ENCODE measurements at places on chromosomes 11 and 22. TPM values are rescaled to one million over a fixed set of nuclear protein-coding genes. Genes with fewer than 3 reads are reported as not detected.

Gene UCP2
- 55.5 TPM for total RNA-seq

Gene STX3
- 31.2 TPM for total RNA-seq

Gene CHRDL2
- total RNA-seq: not detected

Gene KCNQ1
- 11.4 TPM for total RNA-seq

- no peak for DNase-seq
Observed at GRCh38 chr11:97990162-97990920, 1030.4 kb upstream of the CNTN5 start.

Gene ACP2
- total RNA-seq: 74.7 TPM

- peak; percentile 94 for DNase-seq
Observed at GRCh38 chr22:38700789-38701628, at the start of gene JOSD1. Gene JOSD1 (minus strand): TSS chr22:38700943. CDS start chr22:38699987, 956 bp downstream.

GRCh38 chr11:108857382-108857781 lies 192.5 kb downstream of the DDX10 start:
- no peak for DNase-seq

DNA sequence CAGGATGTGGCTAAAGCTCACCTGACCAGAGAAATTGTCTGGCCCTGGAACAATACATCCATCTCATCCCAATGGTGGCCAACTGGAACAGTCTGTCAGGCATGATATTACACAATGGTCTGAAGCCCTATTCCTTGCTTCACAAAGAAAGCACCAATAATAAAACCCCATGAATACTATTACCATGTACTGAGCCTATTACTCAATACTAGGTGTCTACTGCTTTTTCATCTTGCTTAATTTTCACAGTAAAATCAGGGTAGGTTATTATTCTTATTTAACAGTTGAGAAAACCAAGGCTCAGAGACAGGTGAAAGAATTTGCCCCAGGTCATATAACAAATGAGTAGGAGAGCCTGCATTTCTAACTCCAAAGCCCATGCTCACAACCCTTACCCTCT lies 68.9 kb upstream of the CAPRIN1 start:
- DNase-seq: no peak

Gene MS4A3
- not detected for total RNA-seq

DNA sequence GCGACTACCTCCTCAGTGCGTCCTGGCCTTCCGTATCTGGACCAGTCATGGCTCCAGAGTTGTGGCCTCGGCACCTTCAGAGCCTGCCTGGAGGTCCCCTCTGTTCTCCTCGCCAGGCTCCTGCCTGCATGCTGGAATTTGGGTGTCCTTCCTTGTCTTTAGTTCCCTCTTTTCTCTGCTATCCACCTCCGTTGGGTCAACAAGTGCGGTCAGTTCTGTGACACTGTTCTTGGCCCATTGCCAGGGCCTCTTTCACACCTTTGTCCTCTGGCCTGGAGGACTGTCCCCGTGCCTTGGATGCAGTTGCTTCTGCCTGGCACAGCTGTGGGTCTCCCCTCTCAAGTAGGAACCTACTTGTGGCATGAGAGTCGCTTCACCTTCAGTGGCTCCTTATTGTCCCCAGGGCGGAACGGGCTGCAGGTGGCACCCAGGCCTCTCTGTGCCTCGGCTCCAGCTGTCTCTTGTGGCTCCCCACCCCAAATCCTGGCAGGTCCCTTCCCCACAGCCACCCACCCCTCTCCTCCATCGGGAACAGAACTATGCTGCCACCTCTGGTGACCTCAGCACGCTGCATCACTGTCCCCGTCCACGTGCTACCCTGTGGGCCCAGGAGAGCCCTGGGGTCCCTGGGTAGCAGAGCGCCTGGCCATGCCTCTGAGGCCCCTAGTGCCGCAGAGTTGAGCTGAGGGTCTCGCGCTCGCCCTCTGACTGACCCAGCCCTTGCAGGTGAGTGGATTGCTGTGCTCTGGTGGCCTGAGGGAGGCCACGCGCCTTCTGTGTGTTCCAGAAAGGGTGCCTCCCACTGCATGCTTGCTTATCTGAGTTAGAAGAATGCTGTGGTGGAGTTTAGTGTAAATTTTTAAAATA lies 4.7 kb downstream of the DGCR8 start:
- no peak for DNase-seq

GRCh38 chr11:92391364-92391763 lies 166.7 kb downstream of the FAT3 start:
- DNase-seq: no peak

Gene UBE4A
- total RNA-seq: 38.4 TPM

Gene HBB
- 151 TPM for total RNA-seq

DNA sequence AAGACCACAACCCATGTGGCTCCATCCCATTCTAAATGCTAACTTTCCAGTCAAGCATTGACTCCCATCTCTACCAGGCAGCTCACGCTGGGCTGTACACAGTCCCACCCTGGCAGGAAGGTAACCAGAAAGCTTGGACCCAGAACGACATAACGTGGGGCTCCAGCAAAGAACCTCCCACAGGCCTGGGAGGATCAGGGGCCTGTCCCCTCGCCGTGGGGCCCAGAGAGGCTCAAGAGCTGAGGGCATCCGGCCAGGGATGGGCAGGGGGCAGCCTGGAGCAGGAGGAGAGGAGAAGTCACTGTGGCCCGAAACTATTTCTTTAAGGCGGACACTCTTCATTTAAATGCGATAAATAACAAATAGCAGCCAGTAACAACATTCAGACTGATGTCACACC lies 169.9 kb downstream of the SHANK2 start:
- DNase-seq: no peak

- no peak for DNase-seq
Observed at GRCh38 chr11:65642014-65642671, 4.2 kb downstream of the SIPA1 start.

GRCh38 chr11:59218893-59219292 lies 6.2 kb upstream of the MPEG1 start:
- DNase-seq: no peak

- DNase-seq: no peak
Observed at GRCh38 chr11:65113361-65113756, 1.7 kb downstream of the TM7SF2 start.

- DNase-seq: no peak
Observed at GRCh38 chr11:67615728-67616430, 9.1 kb downstream of the NDUFV1 start.

Gene SLCO2B1
- total RNA-seq: 52.0 TPM

Gene PMM1
- total RNA-seq: 87.9 TPM

Gene TESMIN
- total RNA-seq: not detected

DNA sequence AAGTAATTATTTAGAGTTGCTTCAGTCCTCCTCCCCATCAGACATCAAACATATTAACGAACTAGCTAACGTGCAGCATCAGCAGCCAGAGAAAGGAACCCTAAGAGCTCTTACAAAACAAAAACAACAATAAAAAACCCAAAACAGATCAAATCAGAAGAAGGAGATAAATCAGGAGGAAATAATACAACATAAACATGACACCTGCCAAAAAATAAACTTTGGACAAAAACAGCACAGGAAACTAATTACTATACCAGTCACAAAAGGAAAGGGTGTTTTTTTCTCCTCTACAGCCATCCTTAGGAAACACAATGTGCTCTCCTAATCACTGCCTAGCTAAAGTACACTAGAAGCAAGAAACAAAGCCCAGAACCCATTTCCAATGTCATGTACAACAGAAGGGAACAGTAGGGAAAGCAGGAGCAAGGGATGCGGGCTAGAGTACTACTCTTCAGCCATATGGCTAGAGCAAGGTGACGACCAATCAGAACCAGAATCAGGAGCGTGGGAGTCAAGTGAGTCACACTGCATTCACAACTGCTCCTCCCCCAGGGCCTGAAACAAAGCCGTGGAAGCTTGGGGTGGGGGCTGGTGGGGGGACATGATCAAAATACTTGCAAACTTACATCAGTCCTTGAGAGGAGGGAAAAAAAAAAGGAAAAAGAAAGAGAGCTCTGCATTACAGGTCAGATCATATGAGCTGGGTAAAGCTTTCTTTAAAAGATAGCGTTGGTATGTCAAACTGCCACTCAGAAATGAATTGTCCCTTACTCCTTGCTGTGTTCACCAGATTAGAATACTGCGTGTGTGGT lies 60.4 kb downstream of the LARGE2 start:
- DNase-seq: no peak

Gene PPP6R2
- total RNA-seq: 64.0 TPM

Data from tibial nerve (tissue), 4 donors.